D721Med (cell line): ENCODE measurements at places on chromosomes 16 and 17.
A peak's percentile ranks its signal among the peaks of the same experiment; 100 is the strongest.

GRCh38 chr17:7440834-7441195, 1.5 kb downstream of the FGF11 start:
- no peak for DNase-seq

- DNase-seq: no peak
Observed at GRCh38 chr16:11681976-11682654, 13.9 kb downstream of the SNN start.

DNA sequence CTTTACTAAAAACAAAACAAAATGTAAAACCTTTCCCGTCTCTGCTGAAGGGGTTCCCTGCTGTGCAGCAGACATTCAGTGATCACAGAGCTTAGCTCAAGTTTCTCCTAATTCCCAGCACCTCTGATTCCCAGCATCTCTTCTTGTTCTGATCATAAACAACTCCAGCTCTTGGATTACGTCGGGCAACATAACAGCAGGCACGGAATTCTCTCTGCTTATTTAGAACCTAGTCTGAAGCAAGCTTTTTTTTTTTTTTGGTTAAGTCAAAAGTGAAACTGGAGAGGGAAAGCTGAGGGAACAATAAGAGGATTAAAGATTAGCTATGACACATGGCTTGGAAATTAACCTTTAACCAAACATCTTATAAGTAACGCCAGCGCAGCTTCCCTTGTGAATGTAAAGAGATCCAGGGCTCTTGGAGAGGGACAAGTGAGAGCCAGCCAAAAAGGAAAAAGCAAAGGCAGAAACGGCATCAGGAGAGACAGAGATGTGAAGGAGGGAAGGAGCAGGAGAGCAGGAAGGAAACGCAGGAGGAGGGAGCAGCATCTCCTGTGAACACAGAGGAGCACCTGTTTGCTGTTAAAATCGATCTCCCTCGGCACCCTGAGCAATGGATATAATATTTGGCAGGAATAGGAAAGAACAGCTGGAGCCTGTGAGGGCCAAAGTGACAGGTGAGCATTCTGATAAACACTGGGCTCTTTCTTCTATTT, at the start of gene BCO1:
BCO1 (plus strand) TSS at position 394 of the 716 bp plus-strand sequence; CDS start at position 614, 220 bp downstream.
- no peak for DNase-seq

DNA sequence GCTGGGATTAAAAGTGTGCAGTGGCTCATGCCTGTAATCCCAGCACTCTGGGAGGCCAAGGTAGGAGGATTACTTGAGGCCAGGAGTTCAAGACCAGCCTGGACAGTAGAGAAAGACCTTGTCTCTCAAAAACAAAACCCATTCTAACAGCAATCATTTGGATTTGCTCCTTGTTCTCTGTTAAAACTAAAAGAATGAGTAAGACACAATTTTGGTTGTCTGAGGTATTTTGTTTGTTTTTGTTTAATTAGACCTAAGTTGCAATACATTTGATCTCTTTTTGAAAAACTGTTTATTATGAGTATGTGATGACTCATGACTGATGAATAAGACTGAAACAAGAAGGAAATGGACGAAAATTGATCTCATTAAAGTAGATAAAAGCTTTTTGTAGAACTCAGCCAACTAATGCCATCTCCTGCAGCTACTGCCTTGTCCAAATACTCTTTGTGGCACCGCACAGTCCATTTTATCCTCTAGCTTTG, 29.0 kb downstream of the GLG1 start:
- no peak for DNase-seq

- DNase-seq: no peak
Observed at GRCh38 chr17:82804442-82805191, 35.2 kb downstream of the ZNF750 start.

- DNase-seq: no peak
Observed at GRCh38 chr16:10940501-10941079, 1.7 kb downstream of the DEXI start.

GRCh38 chr17:44496815-44497214, 6.4 kb downstream of the GPATCH8 start:
- no peak for DNase-seq

DNA sequence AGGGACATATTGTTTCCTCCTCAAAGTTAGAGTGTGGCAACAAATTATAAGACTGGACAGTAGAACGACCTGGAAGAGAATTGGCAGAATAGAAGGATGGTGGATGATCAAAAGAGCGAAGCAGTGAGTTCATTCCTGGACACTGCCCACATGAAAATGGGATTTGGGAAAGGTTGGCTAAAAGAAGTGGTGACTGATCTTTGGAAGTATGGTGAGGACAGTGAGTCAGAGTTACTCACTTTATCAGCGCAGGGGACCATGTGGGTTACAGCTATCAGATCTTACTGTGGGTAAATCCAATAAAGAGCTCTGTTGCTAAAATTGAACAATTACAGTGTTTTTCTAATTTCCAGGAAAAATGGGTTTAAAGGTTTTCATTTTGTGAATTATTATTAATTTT, 2.7 kb upstream of the TANC2 start:
- DNase-seq: no peak

DNA sequence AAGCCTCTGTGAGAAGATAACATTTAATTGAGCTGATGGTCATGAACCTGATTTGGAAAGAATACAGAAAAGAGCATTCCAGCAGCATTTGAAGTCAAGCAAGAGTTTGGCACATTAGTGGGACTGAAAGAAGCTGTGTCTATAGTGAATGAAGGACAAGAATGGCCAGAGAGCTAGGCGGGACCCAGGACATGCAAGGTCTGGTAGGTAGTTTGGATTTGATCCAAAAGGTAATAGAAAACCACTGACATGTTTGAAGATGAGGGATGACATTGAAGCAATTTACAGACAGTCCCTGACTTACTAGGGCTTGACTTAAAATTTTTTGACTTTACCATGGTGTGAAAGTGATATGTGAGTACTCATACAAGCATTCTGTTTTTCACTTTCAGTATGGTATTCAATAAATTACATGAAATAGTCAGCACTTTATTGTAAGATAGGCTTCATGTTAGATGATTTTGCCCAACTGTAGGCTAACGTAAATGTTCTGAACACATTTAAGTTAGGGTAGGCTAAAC, 7.6 kb downstream of the CYB5B start:
- no peak for DNase-seq

DNA sequence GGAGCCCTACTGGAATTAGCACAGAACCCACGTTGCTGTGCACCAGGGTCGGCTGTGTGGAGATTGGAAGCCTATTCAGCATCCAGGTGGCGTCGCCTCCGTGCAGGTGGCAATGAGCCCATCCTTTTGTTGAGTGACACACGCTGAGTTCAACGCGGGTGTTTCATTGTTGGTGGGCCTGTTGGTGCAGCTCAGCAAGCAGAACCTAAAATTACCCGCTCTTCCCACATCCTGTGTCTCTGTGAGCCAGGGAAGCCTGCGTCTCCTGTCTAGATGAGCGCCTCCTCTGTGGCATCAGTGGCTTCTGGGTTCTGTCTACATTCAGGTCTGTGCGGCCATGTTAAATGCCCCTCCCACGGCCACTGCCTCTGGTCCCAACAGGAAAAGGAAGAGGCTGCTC, 14.5 kb downstream of the CD2BP2 start:
- no peak for DNase-seq

DNA sequence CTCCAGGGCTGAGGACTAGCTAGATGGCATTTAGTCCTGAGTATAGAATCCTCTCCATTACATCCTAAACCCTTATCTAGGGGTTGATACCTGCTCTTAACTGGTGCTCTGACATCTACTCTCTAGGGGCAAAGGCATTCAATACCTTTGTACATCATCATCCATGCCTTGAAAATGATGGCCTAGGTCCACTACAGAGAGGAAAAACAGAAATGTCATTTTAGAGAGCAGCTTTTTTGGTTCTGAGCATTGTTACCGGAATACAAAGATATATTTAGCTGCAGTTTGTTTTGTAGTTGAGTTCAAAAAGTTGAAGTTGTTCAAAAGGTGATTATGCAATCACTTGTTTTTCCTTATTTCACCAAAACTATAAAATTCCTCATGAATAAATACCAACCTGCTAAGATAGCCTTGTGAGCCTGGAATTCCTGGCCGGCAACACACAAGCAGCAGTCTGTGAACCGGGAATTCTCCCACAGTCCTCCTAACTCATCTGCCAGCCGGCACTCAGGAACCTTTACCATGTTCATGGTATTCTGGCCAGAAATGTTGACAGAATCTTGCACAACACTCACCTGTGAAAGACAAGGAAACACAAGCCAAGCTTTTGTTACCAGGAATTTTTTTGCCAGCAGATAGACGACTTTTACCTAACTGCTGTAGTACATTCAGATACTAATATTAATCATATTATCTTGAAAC, 35.4 kb downstream of the NXPH3 start:
- DNase-seq: no peak

GRCh38 chr17:33955461-33955860, 299.6 kb upstream of the CCL2 start:
- DNase-seq: no peak

- DNase-seq: peak; percentile 75
Observed at GRCh38 chr17:7844292-7845154, 10.3 kb upstream of the TMEM88 start.

DNA sequence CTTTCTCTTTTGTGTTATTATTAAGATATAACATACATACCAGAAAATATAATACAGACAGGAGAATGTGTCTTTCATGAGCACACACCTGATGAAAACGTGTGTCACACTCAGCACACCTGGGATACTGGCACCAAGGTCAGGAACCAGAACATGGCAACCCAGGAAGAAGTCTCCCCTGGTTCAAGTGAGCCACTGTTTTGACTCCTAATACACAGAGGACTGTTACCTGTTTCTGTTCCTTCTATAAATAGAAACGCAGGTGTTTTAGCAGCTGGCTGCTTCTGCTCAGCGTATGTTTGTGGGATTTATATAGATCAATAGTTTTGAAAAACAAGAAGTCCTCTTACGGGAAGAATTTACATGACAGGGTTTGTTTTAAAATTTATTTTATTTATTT, 3.5 kb downstream of the SEC14L1 start:
- no peak for DNase-seq

- DNase-seq: no peak
Observed at GRCh38 chr16:30383521-30383920, 1.2 kb upstream of the SEPTIN1 start.

DNA sequence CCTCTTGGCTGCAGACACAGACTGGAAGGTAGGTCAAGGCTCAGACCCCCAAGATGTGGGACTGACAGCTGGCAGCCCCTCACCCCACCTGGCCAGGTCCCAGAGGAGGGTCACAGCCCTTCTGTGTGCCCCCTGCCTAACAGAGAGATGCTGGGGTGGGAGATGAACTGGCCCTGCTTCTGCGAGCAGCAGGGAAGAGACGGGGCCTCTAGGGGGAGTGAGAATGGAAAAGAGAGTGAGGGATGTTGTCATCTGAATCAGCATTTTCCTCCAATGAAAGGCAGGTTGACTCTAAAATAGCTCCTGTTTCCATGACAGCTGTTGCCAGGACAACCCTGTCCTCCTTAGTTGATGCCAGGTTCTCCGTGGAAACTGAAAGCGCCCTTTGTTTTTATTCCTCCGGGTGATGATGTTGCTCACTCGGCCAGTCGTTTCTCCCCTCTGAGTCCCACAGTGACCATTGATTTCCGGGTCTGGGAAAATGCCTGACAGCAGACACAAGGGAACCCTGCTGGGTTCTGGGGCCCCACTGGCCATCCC, 4.9 kb upstream of the NDRG4 start:
- peak; percentile 44 for DNase-seq

GRCh38 chr16:896261-897199, 74.3 kb downstream of the LMF1 start:
- DNase-seq: no peak

DNA sequence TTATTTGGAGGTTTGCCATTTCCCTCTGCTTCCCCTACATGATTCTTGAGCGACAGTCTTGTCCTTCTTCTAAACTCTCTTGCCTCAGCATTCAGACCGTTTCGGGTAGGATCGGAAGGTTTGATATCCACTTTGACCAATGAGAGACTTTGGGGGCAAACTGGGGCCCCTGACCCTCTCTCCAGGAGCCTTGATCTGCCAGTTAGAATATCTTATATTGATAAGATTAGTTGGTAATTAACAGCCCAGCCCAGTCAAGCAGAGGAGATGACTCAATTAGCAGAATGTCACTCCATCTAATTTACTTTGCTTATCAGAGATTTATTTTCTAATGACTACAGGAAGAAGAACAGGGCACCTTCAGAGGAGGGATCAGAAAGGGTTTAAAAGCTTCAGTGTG, 532.8 kb downstream of the XYLT1 start:
- no peak for DNase-seq

DNA sequence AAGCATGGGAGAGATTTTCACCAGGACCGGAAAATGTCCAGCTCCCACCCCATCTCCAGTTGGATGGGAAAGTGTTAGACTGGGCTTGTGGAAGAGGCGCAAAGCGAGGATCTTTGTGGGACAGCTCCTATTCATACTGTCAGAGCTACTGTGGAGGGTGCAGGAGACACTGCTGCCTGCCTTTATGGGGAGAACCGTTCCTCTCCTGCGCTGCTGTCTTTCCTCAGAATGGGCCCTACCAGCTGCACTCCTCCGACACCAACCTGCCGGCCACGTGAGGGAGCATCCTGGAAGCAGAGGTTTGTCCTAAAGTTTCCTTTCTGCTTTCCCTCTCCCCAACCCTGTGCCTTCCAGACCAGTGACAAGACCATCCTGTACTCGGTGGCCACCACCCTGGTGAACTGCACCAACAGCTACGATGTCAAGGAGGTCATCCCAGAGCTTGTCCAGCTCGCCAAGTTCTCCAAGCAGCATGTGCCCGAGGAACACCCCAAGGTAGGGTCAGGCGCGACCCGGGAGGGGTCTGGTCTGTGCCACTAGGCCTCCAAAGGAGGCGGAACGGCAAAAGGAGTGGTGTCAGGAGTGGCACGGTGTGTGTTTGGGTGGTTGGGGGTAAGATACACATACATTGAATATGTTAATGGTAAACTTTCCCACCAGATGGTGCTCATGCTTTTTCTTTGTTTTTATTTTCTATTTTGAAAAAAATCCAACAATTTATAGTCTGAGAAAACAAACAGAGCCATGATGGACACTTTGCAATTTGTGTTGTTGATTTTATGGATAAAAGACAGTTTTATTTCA, 23.0 kb downstream of the SLC35G3 start:
- DNase-seq: no peak

DNA sequence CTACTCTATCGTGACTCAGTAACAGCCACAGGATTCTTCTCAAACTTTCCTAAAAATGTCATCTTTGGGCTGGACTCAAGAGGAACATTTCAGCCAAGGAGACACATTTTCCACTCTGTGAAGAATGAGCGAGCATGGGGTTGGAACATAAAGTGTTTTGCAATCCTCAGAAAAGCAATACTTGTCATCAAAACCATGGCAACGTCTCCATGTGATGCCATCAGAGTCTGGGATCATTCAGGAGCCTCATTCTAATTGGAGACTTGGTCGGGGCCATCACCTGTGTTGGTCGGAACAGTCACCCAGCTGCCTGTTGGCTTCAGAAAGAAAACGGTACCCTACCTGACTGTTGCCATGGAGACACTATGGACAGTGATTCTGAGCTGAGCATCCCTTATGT, 25.5 kb downstream of the MYOCD start:
- no peak for DNase-seq
